ENCODE measurements at places on chromosomes 2 and 18. TPM values are rescaled to one million over a fixed set of nuclear protein-coding genes. Genes with fewer than 3 reads are reported as not detected.

The ERICH2 gene
- total RNA-seq = 1.6 TPM

The MYO7B gene
- 1.5 TPM for total RNA-seq

GRCh38 chr2:36459725-36460137 is 104.2 kb downstream of the CRIM1 start:
- no peak for DNase-seq

GRCh38 chr2:77873506-77873905 is 351.3 kb upstream of the LRRTM4 start:
- DNase-seq = no peak

DNA sequence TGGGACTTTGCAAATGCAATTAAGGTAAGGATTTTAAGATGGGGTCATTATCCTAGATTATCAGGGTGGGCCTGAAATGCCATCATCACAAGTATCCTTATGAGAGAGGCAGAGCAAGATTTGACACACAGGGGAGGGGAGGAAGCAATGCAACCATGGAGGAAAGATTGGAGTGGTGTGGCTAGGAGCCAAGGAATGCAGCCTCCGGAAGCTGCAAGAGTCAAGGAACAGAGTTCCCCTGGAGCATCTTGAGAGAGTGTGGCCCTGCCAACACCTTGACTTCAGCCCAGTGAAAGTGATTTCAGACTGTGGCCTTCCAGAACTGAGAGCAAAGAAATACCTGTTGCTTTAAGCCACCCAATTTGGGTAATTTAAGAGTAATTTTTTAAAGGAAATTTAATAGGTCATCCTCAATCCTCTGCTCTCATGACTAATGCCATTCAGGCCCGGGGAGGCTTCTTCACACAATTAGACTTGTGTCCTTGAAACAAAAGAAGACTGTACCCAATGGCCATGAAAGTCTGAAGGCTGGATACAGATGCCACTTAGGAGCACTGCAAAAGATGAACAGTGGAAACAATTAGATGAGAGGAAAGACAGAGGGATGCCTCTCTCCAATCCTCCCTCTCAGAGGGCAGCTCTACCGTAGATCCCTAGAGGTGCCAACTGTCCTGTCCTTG is 250.3 kb upstream of the ID2 start:
- no peak for DNase-seq

- no peak for DNase-seq
Observed at GRCh38 chr18:44986933-44987332, 306.2 kb downstream of the SETBP1 start.

The ARHGAP15 gene
- total RNA-seq = 32.2 TPM

Data from tongue (tissue), 3 donors.